Femur (tissue), 1 donor: ENCODE measurements at places on chromosomes 16 and 17.
A peak's percentile ranks its signal among the peaks of the same experiment; 100 is the strongest.

GRCh38 chr17:82927661-82928601, 88.1 kb upstream of the ZNF750 start:
- DNase-seq: no peak

DNA sequence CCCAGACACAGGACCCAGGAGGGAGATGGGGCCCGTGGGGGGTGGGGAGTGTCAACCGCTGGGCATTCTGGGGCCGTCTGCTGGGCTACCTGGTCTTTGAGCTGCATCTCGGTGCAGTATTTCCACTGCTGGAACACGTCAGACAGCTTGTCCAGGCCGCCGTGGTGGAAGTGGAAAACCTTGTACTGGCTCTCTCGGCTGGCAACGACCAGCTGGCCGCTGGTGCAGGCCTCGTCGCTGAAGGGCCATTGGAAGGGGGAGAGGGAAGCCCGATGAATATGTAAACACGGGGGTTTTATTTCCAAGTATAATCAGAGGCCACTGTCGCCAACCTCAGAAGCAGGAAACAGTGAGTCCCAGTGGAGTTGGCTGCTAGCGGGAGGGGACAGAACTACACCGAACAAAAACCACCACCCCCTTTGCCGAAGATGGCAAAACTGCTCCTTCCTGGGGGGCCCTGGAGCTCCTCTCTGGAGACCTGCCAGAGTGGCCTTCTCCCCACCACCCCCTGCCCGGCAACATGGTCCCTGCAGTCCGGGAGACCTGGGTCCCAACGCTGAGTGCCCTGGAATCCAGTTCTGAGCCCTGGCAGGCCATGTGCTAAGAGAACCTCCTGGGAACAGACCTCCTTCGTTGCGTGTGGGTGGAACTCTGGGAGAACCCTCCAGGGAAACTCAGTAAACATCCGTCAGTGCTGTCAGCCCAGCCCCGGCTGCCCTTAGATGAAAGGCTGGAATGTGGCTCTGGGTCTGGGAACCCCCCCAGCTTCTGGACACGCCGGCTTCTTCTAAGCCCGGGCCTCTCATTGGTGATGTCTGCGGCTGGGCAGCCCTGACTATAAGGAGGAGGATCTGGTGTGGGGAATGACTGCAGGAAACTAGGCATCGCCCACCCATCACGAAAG, 84.1 kb downstream of the TBC1D16 start:
- DNase-seq: peak; percentile 81

DNA sequence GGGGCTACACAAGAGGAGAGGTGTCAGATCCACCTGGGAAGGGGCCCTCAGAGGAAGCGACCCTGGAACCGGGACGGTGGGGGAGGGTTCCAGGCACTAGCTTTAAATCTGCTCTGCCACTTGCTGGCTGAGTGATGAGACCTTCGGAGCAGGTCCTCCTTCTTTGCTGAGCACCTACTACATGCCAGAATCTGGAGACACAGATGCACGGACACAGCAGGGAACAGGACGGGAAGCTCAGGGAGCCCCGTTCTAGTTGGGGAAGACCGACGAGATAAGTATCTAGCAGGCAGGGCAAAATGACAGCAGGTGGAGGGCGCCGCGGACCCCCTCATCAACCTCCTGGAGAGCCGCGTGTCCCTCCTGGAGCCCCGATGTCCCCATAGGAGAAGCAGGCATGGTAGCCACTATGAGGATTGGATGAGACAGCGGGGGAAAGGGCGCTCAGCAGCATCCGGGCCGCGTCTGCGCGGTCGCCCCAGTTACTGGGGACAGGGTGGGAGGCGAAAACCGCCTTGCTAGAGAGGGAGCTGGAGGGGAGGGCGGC, 27.2 kb downstream of the SBK1 start:
- DNase-seq: no peak

DNA sequence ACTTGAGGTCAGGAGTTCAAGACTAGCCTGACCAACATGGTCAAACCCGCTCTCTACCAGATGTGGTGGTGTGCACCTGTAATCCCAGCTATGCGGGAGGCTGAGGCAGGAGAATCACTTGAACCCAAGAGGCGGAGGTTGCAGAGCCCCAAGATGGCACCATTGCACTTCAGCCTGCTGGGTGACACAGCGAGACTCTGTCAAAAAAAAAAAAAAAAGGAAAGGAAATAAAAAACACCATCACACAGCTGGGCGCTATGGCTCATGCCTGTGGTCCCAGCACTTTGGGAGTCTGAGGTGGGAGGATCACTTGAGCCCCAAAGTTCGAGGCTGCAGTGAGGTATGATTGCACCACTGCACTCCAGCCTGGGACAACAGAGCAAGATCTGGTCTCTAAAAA, 13.3 kb upstream of the SBK1 start:
- no peak for DNase-seq

DNA sequence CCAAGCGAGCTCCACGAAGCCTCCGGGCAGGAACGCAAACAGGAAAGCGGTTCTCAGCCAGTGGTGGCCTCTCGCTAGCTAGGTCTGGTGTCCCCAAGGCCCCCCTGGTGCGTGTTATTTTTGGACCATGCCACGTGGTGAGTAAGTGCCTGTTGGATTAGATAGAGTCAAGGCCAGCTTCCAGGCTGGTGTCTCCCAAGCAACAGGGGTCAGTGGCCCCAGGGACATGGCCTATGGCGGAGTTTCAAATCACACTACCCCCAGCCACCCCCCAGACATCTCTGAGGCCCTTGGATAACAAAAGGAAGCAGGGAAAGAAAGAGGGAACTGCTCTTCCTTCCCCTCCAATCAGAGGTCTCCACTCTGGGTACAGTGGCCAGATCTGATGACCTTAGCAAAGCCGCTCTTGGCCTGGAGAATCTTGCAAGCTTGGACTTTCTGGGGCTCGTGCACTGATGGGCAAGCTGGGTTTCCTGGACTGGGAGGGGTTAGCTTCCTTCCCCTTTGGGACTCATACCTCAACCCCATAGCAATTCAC, 58.2 kb downstream of the MAF start:
- peak; percentile 34 for DNase-seq

DNA sequence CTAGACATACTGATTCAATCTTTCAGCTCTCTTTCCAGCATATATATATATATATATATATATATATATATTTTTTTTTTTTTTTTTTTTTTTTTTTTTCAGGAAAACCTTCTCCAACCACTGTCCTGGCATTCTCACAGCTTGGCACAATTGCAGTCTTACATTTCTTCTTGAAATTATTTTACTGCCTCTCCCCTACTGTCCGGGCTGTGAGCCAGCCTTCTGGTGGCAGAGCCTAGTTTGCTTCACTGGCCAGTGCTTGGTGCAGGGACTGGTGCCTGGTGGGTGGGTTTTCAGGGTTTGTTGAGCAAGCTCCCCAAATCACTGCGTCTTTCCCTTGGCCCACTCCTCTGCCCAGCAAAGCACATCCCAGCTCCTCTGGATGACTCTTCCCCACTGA, 28.5 kb downstream of the PRSS54 start:
- peak; percentile 48 for DNase-seq

DNA sequence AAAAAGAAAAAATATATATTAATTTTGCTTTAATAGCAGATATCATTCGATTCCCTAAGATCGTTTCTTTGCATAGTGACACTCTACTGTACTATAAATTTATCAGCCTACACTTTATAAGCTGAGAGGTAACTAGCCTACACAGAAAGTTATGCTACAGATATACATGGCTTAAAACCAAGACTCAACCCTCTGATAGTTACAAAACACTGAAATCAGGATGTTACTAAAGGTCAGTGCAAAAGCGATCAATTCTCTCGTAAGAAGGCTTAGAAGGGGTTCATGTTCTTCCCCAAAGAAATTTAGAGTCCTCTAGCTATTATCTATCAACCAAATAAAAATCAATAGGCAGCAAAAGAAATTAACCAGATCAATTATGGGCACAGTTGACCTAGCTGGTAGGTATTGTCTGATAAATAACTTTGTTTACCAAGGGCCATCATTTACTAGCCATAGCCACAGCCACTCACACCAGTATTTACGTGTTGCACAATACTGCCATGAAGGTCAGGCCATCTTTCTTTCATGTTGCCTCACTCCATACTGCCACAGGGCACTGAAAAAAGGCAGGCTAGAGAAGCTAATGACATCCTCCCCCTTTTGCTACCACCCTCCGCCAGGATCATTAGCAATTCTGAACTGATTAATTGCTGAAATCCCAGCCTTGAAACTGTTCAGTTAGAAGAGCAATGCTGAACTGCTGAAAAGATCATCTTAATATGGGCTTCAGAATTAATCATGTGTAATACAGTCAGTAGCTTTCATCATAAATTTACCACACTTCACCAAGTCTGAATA, 43.7 kb downstream of the RND2 start:
- DNase-seq: no peak

- peak; percentile 70 for DNase-seq
Measured at GRCh38 chr17:19762515-19762961, 14.4 kb upstream of the ALDH3A1 start.

- no peak for DNase-seq
Measured at GRCh38 chr16:9248162-9248561, 156.7 kb downstream of the HAPSTR1 start.

DNA sequence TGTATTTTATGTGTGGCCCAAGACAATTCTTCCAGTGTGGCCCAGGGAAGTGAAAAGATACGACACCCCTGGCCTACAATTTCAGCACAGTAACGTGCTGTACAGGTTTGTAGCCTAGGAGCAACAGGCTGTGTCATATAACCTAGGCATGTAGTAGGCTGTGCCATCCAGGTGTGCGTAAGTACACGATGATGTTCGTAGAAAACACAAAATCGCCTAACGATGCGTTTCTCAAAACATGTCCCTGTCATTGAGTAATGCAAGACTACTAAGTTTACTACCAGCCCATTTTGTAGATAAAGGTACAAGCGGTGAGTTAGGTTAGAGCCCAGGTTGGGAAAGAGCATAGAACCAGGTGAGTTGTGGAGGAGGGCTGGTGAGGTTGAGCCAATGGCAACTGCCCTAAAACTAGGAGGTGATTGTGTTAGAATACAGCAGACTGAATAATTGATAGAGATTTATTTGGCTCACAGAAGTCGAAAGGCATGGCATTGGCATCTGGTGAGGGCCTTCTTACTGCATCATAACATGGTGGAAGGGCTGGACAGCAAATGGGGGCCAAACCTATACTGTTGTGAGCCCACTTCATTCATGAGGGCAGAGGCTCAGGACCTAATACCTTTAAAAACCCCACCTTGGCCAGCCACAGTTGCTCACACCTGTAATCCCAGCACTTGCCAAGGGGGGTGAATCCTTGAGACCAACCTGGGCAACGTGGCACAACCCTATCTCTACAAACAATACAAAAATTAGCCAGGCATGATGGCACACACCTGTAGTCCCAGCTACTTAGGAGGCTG, 4.2 kb downstream of the EIF1 start:
- no peak for DNase-seq
